ENCODE measurements at places on chromosomes 5 and 9.

DNA sequence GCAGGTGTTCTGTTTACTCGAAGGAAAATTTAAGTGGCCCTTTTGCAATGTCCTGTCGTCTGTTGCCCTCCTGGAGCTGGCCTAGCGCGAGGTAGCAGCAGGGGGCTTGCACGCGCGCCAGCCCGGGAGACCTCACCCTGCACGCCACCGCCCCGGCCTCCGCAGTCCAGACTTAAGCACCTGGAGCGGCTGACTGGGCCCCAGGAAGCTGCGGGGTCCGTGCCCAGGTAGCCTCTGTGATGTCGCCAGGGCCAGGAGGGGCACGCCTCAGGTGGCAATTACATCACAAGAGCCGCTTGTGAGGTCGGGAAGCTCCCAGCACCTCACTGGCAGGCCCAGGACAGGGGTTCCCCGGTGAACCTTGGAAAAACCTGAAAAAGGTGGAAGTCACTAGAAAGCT, at the start of gene SAXO1:
Gene SAXO1, minus strand, starts transcription at position 195 of the 400 bp plus-strand sequence. CDS start 301 bp downstream, outside the sequence.
- no peak for DNase-seq

- no peak for DNase-seq
Observed at GRCh38 chr9:70641631-70642030, 227.2 kb upstream of the KLF9 start.

- DNase-seq = no peak
Observed at GRCh38 chr5:115022303-115022702, 147.4 kb downstream of the TRIM36 start.

GRCh38 chr5:4662756-4663155, 477.4 kb upstream of the ADAMTS16 start:
- no peak for DNase-seq

DNA sequence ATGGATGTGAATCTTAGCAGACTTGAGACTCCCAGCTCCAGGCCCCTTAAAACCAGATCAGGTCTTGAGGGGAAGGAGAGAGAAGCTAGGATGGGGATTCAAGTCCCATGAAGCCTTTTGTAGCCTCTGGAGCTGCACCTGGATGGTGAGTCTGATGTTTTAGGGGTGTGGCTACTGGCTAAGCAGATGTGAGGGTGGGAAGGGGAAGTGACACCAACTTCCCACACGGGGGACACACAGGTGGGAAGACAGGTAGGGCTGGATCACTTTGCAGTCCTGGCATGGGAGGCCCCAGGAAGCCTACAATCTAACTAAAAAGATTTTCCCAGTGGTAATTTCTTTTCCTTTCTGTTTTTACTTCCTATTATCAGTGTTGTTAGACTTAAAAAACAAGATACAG, 38.7 kb upstream of the UBAP2 start:
- no peak for DNase-seq

DNA sequence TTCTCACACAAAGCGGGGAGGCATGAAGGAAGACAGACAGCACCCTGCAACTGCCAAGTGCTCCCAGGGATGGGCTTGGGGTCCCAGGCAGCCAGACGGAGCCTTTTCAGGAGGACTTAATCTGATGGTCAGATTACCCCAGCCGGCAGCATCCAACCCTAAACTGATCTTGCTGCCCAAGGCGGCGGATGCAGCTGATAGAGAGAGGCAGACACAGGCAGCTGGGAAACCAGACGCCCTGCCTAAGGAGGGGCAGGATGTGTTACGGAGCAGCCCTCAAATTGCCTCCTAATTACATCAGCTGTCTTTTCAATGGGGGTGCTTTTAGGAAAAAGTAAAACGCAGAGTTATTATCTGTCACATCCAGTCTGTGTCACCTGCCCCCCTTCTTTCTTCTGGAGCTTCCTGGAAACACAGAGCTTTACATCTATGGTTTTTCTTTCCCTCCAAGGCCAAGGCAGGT, 190.9 kb upstream of the PANK3 start:
- DNase-seq = no peak

- DNase-seq = no peak
Observed at GRCh38 chr5:63341442-63341841, 620.8 kb downstream of the HTR1A start.

GRCh38 chr9:118829334-118829733, 539.9 kb downstream of the BRINP1 start:
- no peak for DNase-seq

DNA sequence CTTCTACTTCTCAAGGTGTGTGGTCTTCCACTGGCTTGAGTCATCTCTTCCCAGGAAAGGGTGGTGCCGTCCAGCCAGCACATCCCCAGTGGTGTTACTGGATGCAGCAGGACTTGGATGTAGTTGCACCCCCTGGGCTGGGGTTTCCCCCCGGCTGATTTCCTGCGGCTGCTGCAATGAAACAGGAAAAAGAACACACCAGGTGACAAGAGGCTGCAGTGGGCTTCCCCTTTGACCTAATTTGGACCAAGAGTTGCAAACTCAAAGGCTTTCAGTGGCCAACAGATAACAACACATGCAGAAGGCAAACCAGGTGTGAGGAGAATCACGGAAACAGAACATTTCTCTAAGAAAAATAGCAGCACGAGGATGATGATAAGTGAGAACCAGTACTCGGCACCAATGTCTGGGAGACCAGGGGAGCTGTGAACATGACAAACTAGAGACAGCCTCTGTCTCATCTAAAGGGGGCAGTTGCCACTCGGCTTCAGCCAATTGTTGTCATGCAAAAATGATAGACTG, 83.7 kb downstream of the PDE6A start:
- no peak for DNase-seq

DNA sequence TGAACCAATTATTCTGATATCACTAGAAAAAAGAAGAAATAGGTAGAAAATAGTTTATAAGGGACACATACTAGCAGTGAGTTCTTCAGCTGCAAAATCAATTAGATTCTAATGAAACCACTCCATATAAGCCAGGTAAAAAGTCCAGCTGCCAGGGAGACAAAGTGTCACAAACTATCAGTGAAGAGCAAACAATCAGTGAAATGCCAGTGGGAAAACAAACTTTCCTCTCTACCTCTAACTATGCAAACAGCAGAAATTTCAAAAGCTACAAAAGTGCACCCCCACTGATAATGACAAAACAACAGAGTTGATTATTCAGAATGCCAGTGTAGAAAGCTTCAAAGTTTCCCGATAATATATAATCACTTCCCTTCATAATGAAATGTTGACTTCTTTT, 637.2 kb upstream of the ITGA1 start:
- no peak for DNase-seq

DNA sequence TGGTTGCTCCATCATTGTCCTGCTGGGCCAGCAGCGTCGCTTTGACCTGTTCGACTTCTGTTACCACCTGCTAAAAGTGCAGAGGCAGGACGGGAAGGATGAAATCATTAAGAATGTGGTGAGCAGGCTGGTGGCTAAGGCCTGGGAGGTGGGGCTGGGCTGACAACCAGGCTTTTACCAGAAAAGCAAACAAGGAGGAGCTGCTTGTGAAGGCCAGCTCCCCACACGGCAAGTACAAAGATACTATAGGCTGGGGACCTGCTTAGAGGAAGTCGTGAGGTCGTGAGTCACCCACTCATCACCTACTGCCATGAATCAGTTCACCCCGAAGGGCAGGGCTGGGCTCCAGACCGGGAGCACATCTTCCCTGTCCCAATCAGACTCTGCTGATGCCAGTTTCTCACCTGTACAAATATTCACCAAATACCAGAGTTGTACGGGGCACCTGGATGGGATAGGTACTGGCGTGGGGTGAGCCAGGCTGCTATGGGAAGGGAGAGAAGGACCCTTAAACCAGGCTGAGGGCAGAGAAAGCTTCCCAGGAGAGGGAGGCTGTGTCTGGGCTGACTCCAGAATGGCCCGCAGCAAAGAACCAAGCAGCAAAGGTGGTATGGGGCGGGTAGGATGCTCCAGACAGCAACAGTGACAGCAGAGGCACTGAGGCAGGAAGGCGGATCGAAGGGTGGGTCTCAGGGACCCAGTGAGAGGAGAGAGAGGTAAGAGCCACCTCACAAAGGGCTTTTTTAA, 69.3 kb upstream of the NIPAL4 start:
- no peak for DNase-seq

DNA sequence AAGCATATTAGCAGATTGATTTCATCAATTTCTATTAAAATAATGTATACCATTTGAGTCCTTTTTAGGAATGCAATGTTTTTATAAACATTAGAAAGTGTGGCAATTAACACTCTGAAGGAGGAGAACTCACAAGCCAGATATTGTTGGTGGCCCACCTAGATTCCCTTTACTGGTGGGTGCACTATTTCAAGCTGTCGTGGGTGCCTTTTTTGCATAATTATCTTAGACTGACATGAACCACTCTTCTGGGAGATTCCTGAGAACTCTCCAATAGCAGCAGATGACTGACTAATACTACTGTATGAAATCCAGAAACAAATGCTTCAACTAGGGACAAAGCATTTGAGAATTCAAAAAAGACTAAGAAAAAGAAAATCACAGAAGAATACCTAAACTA, 526.0 kb downstream of the CDH18 start:
- no peak for DNase-seq

DNA sequence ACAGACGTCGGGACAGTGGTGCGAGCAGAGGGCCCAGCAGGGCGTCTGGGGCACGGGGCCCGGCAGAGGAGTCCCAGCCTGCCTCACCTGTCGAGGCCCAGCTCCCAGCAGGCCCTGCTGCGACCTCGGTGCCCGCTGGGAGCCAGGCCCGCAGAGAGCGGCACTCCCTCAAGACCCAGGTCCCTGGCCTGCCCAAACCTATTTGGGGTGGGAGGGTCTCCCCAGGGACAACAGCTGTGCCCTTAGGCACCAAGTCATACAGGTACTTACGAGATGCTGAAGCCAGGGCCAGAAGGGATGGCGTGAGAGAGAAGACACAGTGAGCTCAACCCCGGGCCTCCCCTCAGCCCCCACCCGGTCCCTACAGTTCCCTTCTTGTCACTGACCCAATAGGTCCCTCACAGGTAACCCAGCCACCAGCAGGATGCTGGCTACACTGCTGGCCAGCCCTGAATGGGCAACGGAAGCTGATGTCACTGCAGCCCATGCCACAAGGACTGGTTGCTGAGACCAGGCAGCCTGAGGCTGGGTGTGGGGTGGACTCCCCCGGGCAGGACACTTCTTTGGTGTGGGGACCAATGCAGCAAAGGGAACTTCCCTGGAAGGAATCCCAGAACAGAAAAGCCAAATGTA, 3.7 kb downstream of the NSMF start:
- DNase-seq = no peak

DNA sequence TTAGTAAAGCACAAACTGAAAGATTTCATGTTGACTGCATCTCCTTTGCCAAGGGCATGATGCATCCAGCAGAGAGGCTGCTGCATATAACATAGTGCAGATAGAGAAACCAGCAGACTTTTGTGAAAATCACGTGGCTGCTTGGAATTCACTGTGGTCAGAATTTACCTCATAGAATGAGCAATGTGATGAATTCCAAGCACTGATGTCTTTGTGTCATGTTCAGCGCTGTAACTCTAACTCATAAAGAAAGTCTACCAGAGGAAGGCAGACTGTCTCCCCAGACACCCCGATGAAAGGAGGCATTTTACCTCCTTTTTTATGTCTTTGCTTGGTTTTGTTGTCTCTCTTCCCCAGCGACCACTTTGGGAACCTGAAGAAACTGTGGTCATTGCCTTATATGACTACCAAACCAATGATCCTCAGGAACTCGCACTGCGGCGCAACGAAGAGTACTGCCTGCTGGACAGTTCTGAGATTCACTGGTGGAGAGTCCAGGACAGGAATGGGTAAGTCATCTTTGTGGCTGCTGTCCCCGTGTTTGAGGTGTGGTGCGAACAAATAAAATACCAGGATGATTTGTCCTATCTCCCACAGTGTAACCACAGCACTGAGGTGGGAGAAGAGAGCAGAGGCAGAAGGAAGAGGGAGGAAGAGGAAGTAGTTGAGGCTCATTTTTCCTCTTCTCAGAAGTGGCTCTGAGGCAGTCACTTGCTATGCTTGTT, 42.0 kb downstream of the ITK start:
- no peak for DNase-seq

DNA sequence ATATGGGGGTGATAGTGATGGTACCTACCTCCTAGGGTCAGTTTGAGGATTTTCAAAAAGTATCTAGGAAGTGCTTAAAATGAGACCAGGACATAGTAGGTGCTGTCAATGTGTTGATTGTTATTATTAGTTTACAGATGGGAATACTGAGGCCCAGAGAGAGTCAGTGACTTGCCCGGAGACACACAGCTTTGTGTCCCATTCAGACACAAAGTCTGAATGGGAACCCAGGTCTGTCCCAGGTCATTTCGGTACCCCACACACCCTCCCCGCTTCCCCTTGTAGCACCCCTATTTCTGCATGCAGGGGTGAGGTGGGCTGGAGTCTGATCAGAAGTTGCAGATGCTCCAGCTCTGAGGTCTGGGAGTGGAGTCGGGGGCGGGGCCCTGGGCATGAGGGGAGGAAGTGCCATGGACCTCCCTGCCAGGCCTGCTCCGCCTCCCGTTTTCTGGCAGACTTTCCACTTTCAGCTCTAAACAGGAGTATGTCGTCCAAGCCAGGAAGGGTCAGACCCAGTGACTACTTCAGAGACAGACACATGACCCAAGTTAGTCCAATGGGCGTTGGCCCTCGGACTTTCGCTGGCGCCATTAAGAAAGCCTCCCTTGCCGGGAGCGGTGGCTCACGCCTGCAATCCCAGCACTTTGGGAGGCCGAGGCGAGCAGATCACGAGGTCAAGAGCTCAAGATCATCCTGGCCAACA, 3.2 kb upstream of the DBN1 start:
- DNase-seq = no peak

Data from NCI-H1048 (cell line).